ENCODE measurements at places on chromosomes 1 and 21. TPM values are rescaled to one million over a fixed set of nuclear protein-coding genes. Genes with fewer than 3 reads are reported as not detected.

The SLC16A4 gene
- 0.20 TPM for polyA plus RNA-seq

The OR6N1 gene
- not detected for polyA plus RNA-seq

The RNU1-3 gene
- 145 TPM for polyA plus RNA-seq

The S100A8 gene
- polyA plus RNA-seq: not detected

The SH2D1B gene
- not detected for polyA plus RNA-seq

The IFFO2 gene
- 13.7 TPM for polyA plus RNA-seq

DNA sequence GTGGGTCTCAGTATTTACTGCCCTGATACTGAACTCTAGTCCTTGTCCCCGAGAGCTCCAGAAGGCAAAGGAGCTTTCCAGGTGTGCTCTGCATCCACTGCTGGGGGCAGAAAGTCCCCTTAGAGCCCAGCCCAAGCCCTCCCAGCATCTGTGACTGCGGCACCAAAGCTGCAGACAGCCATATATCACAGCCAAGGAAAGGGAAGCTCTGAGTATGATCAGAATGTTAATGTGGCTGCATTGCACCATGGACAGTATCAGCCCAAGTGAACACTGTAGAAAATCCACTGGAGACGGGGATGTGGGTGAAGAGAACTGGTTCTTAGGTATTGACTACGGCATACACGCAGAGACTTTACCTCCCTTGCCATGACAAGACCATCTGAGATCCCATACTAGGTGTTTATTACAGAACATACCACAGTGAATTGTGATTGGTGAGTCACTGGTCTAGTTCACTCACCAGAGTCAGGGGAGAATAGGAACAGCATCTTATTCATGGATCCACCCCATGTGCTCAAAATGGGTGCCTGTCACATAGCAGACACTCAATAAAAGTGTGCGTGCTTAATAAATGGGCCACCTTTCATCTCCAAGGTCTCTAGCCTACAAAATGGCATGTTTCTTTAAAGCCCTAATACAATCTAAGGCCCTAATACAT is 170.3 kb downstream of the HHIPL2 start:
- no peak for DNase-seq

GRCh38 chr1:4444086-4444485 is 210.3 kb upstream of the AJAP1 start:
- DNase-seq: no peak

DNA sequence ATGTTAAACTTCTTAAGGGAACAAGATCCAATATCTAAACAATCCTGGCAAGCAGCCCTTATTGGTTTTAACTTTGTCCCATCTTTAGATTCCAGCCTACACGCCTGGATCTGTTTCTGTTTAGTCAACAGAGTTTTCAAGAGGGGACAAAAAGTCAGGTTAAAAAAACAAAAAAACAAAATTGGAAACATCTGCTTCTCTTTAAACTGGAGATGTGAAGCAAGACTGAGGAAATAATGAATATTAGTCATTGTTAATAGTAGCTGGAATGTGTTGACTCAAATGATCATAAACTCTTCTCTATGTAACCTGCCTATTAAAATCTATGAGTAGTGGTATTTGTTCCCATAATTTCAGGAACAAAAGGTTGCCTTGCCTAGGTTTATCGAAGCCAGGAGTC is 55.0 kb downstream of the NID1 start:
- DNase-seq: no peak

- no peak for DNase-seq
Measured at GRCh38 chr1:204503913-204504519, 9.4 kb upstream of the PIK3C2B start.

DNA sequence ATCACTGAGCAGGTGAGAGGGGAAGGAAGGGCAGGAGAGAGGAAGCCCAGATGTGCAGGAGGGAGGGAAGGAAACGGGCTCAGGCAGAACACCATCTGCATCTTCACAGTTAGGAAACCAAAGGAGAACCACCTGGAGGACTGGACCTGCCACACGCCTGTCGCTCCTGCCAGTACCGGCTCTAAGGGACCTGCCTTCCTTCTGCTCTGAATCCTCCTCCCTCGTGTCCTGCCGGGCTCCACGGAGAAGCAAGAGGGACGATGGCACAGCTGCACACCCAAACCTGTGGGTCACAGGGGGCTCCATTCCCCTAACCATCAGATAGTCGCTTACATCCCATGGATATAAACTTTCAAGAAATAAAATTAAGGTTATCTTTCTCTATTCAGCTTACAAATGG is 56.1 kb downstream of the TOR1AIP2 start:
- no peak for DNase-seq

GRCh38 chr1:64229307-64229706 is 25.9 kb downstream of the UBE2U start:
- no peak for DNase-seq

GRCh38 chr1:233782937-233783586 is 121.4 kb upstream of the SLC35F3 start:
- DNase-seq: no peak

DNA sequence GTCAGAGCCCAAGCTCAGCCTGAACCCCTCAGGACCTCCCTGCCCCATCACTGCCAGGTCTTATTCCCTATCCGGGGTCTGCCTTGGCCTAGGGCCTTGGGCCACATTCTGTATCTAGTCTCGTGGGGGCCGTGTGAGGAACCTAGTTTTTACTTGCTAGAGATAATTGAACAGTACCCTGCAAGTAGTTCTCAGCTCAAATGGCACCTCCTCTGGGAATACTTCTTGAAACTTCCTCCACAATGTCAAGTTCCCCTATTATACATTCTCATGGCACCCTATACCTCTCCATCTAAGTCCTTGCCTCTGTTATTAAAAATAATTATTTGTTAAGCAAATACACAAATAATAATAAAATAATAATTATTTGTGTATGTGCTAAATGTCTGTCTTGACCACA is 32.9 kb upstream of the CSF1 start:
- no peak for DNase-seq

DNA sequence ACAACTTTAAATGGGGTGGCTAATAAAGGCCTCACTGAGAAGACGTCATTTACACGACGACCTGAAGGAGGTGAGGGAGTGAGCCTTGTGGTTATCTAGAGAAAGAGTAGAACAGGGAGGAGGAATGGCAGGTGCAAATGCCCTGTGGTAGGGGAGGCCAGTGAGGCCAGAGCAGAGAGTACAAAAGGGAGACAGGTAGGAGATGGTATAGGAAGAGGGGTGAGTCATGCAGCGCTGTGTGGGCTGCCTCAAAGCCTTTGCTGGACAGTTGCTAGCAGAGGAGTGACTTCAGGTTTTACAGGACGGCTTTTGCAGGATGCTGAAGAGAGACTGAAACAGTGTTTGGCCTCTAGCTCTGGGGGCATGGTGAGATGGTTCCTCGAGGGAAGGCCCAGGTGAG is 116.0 kb downstream of the IER5 start:
- no peak for DNase-seq

- no peak for DNase-seq
Measured at GRCh38 chr1:203751051-203751450, 13.9 kb upstream of the LAX1 start.

- no peak for DNase-seq
Measured at GRCh38 chr1:179786815-179787685, 44.0 kb downstream of the FAM163A start.

- DNase-seq: no peak
Measured at GRCh38 chr1:7351649-7352048, 419.4 kb upstream of the VAMP3 start.
